Lower leg skin (tissue), 4 donors: ENCODE measurements at places on chromosomes 2 and 18.

DNA sequence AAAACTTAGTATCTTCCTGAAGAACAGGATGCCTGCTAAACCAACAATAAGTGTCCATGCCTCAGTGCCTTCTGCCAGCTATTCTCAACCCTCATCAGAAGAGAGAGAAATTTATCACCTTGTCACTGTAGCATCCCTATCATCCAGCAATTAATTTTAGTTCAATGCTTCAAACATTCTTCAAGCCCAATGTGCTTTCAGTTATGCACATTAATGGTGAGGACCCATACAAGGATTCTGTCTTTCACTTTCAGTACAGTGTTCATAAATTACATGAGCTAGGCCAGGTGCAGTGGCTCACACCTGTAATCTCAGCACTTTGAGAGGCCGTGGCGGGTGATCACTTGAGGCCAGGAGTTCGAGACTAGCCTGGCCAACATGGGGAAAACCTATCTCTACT, 47.0 kb upstream of the MSH6 start:
- no peak for DNase-seq

GRCh38 chr2:33503002-33503401, 26.6 kb downstream of the RASGRP3 start:
- DNase-seq, result no peak

- no peak for DNase-seq
These were observed 432.8 kb upstream of the SYT4 start for GRCh38 chr18:43710135-43710534.

DNA sequence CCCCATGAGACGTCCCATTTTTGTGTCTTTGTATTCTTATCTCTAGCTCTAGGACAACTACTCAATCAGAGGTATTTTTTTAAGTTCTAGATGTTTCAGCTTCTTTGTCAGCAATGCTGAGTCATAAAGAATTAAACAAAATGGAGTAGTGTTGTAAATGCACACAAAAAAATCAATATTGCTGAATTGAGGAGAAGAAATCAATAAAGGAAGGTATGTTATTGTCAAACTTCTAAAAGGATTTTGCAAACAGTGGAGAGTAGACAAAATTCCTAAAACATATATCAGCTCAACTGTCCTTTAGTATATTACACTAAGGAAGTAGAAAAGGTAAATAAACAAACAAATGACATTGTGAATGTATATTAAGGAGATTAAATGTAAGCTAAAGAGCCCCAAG, 726.1 kb upstream of the NRXN1 start:
- DNase-seq, result no peak

GRCh38 chr2:121902171-121902591, 146.7 kb downstream of the TSN start:
- DNase-seq, result no peak

DNA sequence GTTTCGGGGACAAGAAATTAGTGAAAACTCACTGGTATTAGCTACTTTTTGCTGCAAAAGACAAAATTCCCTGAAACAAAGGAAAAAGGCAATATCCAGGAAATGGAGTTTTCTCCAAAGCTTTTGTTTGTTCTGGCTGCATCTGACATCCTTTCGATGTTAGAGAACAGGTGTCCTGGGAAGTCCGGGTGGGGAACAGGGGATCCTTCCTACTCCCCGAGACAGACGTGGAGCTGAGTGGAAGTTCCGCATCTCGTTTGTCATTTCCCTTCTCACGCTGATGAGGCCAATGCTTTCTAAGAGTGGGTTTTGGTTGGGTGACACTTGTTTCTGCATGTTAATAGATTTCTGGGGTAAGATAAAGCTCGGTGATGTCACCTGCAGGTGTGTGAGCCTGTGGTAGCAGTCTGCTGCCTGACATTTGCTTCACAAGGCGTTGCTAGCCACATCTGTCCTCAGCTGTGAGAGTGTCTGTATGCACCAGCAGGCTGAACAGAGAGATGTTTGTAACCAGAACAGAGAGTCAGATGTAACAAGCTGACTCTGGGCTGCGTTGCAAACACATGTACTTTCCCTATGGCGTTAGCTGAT, 125.9 kb downstream of the ACOXL start:
- DNase-seq, result peak; percentile 80

DNA sequence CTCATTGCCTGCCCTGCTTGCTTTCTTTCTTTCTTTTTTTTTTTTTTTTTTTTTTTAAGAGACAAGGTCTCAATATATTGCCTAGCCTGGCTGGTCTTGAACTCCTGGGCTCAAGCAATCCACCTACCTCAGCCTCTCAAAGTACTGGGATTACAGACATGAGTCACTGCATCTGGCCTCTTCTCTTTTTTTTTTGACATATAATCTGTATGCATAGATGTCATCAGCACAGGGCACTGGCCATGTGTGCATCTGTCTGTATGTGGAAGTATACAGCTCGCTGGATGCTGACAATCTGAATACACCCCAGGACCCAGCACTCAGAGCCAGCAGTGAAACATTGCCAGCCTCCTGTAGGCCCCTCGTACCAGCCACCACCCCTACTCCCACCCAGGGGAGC, 49.5 kb downstream of the TFCP2L1 start:
- DNase-seq, result no peak

DNA sequence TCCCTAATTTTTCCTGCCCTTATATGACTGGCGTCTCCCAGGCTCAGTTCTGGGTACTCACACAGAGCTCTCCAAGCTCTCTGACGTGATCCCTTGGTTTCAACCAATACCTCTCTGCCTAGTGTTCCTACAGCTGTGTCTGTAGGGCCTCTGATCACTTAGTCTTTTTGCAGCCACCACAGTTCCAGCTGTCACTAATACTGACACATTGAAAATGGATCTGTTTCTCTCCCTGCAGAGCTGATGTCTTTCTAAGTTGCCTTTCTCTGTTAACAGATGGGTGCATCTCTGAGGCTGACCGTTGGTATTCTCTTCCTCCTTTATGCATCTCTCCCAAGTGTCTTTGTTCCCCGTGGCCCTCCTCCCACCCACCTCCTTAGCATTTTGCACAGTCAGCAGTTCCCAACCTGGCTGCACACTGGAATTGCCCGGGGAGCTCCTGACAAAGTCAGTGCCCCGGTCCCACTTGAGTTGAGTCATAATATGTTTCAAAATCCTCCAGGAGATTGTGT, 62.5 kb downstream of the CERS6 start:
- no peak for DNase-seq

GRCh38 chr2:201433394-201433995, 17.8 kb downstream of the TRAK2 start:
- no peak for DNase-seq

GRCh38 chr2:54714996-54715395, 8.5 kb upstream of the EML6 start:
- DNase-seq, result no peak

DNA sequence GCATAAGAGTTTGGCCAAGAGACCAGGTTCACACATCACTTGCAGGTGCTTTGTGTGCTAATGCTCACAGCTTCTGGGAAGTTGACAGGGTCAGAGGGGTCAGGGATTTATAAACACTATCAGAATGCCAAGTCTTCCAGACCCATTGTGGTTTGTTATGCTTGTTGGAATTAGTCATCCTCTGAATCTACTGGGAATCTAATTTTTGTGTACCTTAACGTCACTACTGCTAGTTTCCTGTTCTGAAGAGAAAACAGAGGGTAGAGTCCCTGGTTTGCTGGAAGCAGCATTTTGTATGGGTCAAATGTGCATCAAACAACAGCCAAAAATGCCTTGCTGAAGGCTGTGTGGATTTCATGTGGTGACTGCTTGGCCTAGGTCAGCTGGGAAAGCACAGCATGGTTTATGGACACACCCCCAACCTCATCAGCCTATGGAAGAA, 33.3 kb downstream of the ANTXR1 start:
- DNase-seq, result no peak

GRCh38 chr2:239147376-239147775, 253.4 kb downstream of the HDAC4 start:
- no peak for DNase-seq

DNA sequence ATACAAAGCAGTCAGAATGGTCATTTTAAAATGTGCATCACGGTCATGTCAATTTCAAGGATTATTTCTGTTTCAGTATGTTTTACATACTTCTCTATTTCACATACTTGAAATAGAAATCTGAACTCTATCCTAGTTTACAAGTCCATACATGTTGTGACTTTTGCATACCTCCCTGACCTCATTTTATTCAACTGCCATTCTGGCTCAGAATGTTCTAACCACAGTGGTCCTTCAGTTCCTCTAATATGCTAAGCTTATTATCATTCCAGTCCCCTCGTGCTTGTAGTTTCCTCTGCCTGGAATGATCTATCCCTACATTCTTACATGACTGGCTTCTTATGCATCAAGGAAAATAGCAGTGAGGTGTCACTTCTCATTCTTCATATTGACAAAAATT, 295.6 kb downstream of the KIAA1328 start:
- DNase-seq, result no peak

DNA sequence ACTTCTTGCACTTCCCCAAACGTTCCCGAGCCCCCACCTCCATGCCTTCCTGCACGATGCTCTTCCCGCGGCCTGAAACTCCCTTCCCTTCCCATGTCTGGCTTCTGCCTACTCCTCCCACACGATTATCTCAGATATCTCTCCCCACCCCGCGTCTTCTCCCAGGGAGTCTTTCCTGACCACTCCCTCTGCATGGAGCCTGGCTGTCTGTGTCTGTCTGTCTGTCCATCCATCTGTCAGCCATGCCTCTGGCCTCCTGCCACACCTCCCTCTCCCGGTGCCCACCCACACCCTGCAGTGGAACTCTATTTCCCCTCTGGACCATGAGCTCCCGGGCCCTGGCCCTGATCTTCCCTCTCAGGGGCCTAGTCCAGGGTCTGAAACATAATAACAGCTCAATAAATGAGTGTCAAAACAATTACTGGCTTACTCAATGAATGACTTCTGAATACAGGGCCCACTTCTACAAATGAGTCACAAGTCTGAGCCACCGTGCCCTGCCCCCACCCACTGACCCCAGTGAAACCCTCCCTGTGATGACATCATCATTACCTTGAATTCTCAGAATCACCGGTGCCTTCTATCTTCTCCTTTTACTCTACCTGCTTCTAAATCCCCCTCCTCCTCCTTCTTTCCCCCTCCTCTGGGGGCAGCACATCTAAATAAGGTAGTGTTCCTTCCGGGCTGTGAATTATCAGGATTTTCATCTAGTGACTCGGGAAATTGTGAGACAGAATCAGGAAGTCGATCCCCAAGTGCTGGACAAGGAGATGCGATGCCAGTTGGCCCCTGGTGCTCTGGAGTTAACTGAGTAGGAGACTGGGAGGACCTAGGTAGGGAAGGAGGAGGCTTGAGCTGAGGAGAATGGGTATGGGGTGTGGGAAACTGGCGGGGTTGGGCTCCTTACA, 46.1 kb upstream of the PLB1 start:
- DNase-seq, result no peak

- no peak for DNase-seq
These were observed 57.5 kb downstream of the HS1BP3 start for GRCh38 chr2:20593072-20594034.

- no peak for DNase-seq
These were observed 48.7 kb upstream of the C1GALT1C1L start for GRCh38 chr2:43724728-43725526.

GRCh38 chr2:129777146-129777545, 202.3 kb upstream of the RAB6C start:
- DNase-seq, result no peak
